Hepatocyte (in vitro differentiated cells): ENCODE measurements at places on chromosomes 6 and 20. TPM values are rescaled to one million over a fixed set of nuclear protein-coding genes. Genes with fewer than 3 reads are reported as not detected.

The EDN1 gene
- polyA plus RNA-seq: 40.7 and 41.8 TPM in 2 replicates

The EFHC1 gene
- polyA plus RNA-seq: 18.3 and 18.8 TPM in 2 replicates

DNA sequence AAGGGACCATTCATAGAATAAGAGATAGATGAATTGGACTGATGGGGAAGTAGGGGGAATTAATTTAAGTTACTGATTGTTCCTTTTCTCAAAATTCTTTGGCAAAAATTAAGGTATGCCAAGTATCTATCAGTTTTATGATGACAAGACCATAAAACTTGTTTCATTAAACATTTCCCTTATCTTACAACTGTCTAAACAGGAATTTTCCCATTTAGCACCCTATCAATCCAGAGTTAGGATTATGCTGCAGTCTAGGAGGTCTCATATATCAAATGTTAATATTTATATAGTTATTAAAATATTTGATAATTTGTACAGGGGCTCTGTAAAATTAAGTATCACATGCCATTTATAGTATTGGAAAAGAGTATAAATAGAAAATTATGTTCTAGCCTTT is 51.5 kb upstream of the ARID1B start:
- no peak for DNase-seq
- no peak overlapping the region for H3K27ac ChIP-seq
- no peaks in the 10 kb centered on the region for H3K27me3 ChIP-seq
- no peak overlapping the region for H3K4me3 ChIP-seq

- no peak for DNase-seq
- H3K27ac ChIP-seq: no peak overlapping the region
- H3K36me3 ChIP-seq: no peaks in the 10 kb centered on the region
Observed at GRCh38 chr6:16329233-16329632, 90.8 kb downstream of the GMPR start.

DNA sequence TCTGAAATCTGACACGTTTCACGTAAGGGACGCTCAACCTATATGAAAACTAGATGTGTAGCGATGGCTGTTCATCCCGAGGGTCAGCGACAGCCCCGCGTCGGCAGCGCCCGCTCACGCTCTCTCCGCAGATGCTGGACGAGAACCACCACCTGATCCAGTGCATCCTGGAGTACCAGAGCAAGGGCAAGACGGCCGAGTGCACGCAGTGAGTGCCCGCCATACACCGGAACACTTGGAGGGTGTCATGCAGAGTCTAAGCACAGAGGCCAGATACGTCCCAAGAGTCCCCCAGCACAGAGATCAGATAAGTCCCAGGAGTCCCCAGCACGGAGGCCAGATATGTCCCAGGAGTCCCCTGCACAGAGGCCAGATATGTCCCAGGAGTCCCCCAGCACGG is 15.0 kb downstream of the SS18L1 start:
- no peaks in the 10 kb centered on the region for H3K36me3 ChIP-seq
- H3K4me1 ChIP-seq: no peaks in the 10 kb centered on the region
- no peak for DNase-seq
- no peak overlapping the region for H3K4me3 ChIP-seq
- no peak overlapping the region for H3K27ac ChIP-seq
- H3K27me3 ChIP-seq: no peaks in the 10 kb centered on the region

GRCh38 chr6:130811932-130812331 is 15.3 kb upstream of the SMLR1 start:
- peaks cover 6% of the 10 kb centered on the region for H3K4me1 ChIP-seq
- no peak for DNase-seq
- H3K27me3 ChIP-seq: no peaks in the 10 kb centered on the region
- H3K27ac ChIP-seq: no peak overlapping the region
- no peak overlapping the region for H3K4me3 ChIP-seq
